GM03348 (cell line): ENCODE measurements at places on chromosomes 2 and 18.

DNA sequence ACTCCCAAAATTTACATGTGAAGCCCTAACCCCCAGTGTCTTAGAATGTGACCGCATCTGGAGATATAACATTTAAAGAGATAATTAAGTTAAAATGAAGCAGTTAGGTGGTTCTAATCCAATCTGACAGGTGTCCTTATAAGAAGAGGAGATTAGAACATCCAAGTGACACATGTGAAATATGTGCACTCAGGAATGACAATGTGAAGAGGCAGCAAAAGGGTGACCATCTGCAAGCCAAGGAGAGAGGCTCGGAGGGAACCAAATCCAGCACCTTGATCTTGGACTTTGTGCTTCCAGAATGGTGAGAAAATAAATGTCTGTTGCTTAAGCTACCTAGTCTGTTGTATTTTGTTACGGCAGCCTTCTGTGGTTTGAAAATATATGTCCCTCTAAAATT, 165.4 kb downstream of the FIGN start:
- no peak for DNase-seq

- peak; percentile 24 for DNase-seq
Observed at GRCh38 chr18:49230326-49230725, 230.1 kb downstream of the DYM start.

- no peak for DNase-seq
Observed at GRCh38 chr2:71790226-71791060, 337.1 kb downstream of the DYSF start.

GRCh38 chr2:10224734-10225133, 78.0 kb upstream of the HPCAL1 start:
- no peak for DNase-seq

DNA sequence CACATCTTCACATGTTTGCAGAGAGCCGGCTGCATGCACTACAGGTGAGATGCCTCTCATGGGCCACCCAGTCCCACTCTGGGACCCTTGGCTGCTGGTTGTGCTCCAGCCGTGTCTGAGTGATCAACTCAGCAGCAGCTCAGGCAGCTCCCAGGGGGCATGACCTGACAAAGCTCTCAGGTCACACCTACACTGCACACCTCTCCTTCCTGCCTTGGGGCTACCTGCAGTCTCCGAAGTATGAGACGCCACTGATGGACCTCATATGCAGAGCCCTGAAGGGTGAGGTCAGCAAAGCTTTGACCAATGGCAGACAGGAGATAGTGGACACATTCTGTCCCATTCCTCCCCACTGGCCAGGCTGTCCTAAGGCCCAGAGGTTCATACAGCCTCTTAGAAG, 51.4 kb downstream of the LBH start:
- no peak for DNase-seq

GRCh38 chr2:2098458-2099167, 232.5 kb downstream of the MYT1L start:
- no peak for DNase-seq

DNA sequence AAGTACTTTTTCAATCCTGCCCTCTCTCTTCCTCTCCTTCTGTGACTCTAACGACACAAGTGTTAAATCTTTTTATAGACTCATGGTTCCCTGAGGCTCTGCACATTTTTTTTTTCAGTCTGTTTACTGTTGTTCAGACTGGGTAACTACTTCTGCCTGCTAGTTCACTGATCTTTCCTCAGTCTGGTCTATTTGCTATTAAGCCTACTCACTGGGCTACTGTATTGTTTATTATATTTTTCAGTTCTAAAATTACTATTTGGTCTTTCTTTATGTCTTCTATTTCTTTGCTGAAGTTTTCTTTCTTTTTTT, 21.3 kb downstream of the PPP3R1 start:
- no peak for DNase-seq
